Activated CD4-positive, alpha-beta T cell treated with anti-CD3 and anti-CD28 coated beads, Interleukin-2, amount 50 U/mL, for 48 hours (primary cell): ENCODE measurements at places on chromosomes 11 and 22.

DNA sequence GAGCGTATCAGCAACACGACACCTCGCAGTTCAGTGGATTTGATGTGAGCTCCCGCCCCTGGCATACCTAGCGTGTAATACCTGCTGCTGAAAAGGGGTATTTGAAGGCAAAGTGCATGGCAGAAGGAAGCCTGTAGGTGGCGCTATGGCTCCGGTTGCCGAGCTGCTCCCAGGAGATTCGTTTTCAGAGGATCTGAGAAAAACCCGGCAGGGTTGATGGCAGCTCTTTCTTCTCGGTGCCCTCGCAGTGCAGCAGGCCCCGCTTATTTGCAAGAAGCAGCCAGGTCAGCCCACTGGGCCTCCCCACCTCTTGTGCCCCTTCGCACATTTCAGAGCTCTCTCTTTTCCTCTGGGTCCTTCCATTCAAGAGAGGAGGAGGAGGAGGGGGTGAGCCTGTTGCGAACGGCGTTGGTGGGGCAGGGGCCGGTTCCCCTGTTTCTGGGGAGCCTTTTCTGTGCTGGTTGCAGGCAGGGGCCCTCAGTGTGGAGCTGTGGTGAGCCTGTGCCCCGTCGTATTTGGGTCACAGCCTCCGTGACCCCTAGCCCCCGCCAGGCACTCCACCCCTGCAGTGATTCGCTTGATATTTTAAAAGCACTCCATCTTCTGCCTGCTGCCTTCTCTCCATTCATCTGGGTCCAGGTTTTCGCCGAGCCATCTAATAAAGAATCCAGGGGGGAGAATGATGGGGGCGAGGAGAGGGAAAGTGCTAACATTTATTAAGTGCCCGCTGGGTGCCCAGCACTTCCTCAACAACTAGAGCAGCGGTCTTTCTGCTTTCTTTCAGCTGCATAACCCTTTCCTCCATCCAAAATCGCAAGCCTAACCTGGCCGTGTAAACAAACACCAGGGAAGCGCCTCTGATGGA lies 85.3 kb upstream of the SYT13 start:
- peak; percentile 79 for DNase-seq

GRCh38 chr22:27583856-27584255 lies 217.7 kb downstream of the MN1 start:
- no peak for DNase-seq

- no peak for DNase-seq
These were observed 31.2 kb downstream of the MRPL48 start for GRCh38 chr11:73818846-73819245.

DNA sequence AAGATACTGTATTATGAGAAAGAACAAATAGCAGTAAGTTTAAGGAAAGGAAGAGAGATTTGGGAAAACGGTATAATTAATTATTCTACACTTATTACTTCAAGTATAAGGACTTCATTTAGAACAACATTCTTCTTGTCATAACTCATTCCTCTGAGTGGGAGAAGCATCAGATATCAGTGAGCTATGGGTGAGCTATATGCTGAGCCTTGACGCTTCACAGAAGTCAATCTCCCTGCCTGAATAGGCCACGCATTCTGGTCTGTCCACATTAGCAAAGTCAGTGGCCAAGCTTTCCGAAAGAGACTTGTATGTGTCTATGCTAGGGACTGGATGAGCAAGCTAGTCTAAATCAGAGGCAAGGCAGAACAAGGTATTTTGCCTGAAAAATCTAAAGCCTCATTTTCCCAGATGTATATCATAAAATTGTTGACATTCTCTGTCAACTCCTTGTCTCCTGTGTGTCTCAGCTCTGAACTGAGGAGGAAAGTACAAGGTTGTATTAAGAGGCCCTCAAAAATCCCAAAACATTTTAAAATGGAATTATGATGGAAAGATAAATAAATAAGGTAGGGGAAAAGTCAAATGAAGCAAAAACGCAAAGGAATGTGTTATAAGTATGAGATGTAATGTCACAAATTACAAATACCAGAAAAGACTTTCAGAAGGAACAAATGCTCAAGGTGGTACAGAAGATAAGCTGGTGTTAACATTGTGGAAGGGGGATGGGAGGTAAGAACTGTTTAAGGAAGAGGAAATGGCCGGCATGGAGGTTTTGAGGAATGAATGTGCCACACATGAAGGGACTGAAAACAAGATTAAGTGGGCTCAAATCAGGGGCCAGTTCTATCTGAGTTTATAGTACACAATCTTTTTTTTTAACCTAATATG lies 1.4 kb downstream of the OR52N2 start:
- DNase-seq, result no peak

GRCh38 chr22:37623075-37624016 lies 14.7 kb downstream of the GGA1 start:
- DNase-seq, result peak; percentile 83

- DNase-seq, result no peak
These were observed 107.0 kb upstream of the AKIP1 start for GRCh38 chr11:8803973-8804372.

DNA sequence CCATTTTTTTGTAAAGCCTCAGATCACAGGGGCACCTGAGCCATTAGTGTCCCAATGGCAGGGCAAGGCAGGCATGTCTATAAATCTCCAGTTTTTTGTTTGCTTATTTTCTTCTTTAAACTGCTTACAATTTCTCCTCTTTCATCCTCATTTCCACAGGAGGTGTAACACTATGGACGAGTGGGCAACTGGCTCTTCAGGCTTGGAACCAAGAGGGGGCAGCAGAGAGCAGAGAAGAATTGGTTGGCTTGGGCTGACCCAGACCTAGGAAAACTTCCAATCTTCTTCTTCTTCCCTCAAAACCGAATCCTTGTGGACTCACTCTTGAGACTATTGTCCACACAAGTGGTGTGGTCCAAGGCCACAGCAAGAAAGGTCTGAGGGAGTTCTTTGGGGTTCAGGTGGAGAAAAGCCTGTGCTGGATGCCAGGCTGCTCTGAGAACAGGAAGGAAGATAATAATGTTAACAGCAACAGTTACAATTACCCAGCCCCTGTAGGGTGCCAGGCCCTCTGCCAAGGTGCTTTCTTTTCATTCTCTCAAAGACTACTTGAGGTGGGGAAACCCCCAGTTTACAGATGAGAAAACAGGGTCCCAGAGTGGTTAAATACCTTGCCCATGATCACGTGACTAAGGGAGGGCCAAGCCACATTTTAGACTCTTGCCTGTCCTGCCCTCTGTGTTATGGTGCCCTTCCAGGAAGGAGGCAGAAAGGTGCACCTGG lies 70.7 kb upstream of the E2F8 start:
- DNase-seq, result peak; percentile 66

GRCh38 chr22:47171441-47172221 lies 409.2 kb downstream of the TBC1D22A start:
- DNase-seq, result no peak

DNA sequence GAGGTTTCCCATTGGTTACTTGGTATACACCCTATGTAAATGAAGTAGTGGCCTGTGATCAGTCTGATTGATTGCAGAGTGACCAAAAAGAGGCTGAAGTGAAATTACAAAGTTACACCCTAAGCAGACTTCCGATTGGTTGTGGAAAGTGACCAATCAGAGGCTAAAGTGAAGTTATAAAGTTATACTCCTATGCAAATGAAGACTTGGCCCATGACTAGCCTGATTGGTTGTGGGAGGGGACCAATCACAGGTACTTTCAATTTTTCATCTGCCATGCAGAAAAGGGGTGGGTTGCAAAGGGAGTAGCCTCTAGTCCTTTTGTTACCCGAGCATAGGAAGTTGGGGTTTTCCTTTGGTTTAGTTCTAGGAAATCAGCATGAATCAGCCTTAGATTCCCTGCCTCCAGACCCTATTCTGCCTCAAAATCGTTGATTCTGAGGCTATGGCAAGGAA lies 18.1 kb upstream of the CSTF3 start:
- no peak for DNase-seq

- DNase-seq, result no peak
These were observed 75.6 kb downstream of the ETS1 start for GRCh38 chr11:128511712-128512111.

- DNase-seq, result no peak
These were observed 96.9 kb upstream of the PITPNB start for GRCh38 chr22:28015676-28016601.

- DNase-seq, result no peak
These were observed 2.3 kb downstream of the CXCR5 start for GRCh38 chr11:118885831-118886565.

DNA sequence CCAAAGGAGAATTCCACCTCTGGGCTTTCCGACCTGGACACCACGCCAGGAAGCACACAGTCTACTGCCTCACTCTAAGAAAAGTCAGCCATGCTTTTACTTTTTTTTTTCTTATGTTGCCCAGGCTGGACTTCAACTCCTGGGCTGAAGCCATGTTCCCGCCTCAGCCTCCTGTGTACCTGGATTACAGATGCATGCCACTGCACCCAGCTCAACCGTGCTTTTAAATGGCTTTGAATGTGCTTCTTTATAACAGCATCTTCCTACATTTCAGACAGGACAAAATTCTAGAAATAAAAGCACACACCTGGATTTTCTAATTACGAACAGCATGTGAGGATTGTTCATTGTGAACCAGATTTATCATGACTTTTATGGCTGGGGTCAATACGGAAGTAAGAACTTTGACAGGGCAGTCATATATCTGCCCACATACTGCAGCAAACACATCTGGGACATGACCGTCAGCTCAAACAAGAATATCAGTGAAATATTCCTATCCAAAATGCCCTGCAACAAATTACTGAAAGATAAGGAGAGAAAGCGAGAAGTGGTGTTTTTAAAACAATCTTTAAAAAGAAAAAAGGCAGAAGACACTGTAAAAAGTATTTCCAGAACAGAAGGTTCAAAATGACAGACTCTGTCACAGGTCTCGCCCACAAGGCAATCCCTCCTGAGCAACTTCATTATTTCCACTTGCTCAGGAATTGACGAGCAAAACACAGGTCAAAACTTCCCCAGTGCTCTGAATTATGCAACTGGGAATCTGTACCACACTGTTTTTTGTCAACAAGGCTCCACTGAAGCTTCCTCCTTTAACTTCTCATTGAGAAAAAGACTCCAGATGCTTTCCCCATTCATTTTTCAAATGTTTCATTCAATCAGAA lies 42.1 kb downstream of the PACSIN2 start:
- DNase-seq, result no peak

DNA sequence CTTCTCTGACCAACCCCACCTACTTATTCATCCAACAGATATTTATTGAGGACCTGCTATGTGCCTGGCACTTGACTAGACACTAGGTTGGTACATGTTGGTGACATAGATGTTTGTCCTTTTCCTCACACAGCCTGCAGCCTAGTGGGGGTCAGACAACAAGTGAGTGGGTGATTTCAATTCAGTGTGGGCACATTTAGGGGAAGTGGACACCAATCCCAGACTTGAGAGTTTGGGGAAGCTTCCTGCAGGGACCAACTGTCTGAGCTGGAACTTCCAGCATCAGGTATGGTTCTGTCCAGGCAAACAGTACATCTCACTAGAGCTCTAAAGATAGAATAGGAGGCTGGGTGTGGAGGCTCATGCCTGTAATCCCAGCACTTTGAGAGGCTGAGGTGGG lies 5.8 kb upstream of the BCL9L start:
- DNase-seq, result no peak

DNA sequence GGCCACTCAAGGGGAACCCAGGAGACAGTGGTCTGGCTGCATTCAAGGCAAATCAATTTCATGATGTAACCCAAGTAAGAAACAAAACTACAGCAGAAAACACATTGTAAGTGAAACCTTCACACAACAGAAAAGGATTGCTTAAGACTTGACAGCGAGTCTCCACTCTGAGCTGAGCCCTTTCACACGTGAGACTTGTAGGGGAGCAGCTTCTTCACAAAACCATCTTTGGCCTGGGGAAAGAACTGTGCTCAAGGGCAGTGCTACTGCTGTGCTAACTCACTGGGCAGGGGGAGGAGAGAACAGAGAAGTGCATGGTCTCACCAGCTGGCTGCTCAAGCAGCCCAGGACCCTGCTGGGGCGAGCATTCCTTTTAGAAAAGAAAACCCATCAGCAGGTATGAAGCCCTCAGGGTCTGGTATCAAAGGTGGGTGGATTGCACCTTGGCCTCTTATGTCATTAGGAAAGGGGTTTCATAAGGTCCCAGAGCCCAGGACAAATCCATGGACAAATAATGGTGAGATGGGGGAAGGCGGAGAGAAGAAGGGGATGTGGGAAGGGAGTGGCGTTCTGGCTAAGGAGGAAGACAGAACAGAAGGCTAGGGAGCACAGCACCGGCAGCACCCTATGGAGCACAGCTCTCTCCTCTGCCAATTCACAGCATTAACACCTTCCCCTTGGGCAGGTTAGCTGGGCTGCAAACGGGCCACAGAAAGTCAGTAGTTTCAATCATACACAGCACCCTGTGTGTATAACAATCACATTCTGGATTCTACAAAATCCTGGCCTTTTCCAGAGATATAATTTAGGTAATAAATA lies 20.6 kb upstream of the RAPSN start:
- no peak for DNase-seq

GRCh38 chr22:38566726-38567504 lies 3.1 kb downstream of the DMC1 start:
- DNase-seq, result no peak

- no peak for DNase-seq
These were observed 47.1 kb upstream of the UCP3 start for GRCh38 chr11:74055938-74056337.

- DNase-seq, result no peak
These were observed 13.9 kb downstream of the NEAT1 start for GRCh38 chr11:65436412-65437032.

DNA sequence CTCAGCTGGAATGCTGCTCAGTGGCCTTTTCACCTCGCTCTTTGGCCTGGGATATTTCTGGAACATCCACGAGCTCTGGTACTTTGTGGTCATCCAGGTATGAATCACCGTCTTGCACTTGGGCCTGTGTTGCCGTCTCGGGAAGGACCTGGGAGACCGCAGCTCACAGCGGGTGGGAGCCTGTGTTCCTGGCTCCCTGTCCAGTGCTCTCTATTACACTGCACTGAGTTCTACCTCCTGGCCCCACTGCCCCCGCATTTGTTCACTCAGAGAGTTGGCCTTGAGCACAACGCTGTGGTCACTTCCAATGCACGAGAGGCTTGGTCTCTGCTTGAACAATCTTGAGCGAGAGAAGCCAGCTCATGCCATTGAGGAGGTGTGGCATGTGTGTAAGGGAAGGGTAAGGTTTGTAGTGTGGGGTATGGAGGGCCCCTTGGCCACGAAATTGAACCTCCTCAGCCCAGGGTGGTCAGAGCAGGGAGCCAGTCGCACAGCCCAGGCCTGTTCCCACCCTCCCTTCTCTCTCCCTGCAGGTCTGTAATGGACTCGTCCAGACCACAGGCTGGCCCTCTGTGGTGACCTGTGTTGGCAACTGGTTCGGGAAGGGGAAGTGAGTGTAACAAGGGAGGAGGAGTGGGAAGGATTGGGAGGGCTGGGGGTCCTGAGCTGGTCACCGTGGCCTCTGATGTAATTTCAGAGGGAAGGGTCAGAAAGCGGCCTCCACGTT lies 16.2 kb downstream of the SLC37A2 start:
- DNase-seq, result no peak
